AG10803 (cell line): ENCODE measurements at places on chromosomes 2 and 18.

DNA sequence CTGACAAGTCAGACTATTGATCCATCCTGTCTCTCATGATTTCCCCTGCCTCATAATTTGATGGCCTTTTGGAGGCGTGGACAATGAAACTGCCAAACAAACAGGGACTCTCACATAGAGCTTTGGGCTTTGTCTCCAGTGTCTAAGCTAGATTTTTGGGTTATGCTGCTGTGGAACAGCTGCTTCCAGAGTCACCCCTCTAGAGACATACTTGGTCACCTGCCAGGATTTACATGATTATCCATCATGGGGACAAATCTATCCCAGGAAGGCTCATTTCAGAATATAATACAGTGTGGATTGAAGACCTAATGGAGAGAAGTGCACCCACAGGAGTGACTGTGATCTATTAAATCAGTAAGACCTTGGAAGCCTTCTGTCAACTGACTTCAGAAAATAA lies 159.6 kb downstream of the SLC8A1 start:
- DNase-seq = no peak

DNA sequence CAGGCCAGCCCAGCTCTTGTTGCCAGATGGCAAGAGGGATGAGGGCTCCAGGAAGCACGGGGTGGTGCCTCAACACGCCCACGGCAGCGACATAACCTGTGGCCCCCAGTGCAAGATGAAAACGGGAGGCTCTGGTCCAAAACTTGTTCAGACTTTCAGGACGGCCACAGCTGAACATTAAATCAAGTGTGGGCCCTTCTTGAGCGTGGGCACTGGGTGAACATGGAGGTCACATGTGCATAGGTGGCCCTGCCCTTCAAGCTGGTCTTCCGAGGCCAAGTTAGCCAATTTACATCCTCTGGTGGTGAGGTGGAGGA lies 77.5 kb downstream of the NDUFA10 start:
- no peak for DNase-seq

GRCh38 chr18:74895686-74896085 lies 298.0 kb downstream of the ZNF407 start:
- peak; percentile 9 for DNase-seq

- DNase-seq = peak; percentile 64
Measured at GRCh38 chr2:112958428-112959108, 19.2 kb upstream of the IL36G start.

DNA sequence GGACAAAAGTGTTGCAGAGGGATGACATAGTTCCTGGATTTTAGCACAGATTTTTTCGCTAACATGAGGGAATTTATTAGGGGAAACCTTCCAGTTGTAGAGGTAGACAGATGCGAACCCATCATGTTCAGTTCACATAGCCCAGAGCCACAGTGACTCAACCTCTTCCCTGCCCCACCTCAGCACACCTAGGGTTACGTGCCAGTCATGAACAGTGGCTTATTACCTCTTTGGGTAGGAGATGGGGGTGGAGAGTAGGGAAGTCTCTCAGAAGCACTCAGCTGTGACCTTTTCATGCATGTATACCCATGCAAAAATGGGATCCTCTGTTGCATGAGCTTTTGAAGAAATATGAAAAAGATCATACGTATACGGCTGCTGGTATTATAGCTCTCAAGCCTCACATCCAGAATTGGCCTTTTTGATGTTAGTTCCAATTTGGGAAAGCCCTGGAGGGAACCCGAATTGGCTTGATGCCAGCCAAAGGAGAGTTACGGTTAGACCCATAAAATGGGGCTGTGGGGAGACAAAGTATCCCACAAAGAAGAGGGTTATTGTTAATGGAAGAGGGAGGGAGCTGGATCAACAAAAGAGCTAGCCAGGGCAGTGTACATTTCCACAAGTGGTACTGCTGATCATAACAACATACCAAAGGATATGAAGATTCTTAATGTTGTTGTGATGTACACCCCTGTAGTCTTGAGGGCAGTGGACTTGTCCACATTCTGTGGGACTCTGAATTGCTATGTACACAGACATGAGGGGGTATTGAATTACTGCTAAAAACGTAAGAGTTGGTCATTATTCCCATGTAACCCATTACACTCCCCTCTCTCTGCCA lies 4.9 kb downstream of the TANC1 start:
- DNase-seq = no peak

DNA sequence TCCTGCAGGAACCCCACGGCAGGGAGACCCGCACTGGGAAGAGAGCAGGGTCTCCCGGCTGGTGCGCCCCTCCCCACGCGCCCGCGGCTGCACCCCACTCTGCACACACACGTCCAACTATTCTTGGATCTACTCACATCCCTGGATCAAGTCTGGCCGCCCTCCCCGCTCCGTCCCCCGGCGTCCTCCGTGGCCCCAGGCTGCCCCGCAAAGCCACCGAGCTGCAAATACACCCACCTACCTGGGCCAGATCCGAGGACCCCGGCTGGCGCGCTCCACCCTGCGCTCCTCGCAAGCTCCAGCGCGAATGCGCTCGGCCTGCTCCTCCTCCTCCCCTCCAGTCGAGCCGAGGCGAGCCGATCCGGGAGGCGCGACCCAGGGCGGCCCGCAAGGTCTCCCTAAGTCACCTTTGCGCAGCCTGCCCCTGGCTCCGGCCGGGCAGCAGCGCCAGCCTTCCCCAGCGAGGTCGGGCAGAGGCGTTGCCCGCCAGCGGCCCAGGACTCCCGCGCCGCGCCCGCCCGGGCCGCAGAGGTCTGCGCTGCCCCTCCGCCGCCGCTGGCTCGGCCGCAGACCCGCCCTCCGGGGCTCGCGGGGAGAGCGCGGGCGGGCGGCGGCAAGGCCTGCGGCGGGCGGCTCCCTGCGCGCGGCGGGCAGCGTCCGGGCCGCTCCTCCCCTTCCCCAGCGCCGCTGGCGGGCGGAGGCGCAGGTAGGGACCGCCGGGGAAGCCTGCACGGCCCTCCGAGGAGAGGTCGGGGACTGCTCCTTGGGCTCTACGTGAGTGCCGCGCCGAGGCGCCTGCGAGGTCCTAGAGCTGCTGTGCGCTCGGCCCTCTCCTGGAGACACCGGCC lies 126.0 kb downstream of the OSBPL1A start:
- DNase-seq = peak; percentile 71

- no peak for DNase-seq
Measured at GRCh38 chr2:51268191-51268590, 236.3 kb upstream of the NRXN1 start.

DNA sequence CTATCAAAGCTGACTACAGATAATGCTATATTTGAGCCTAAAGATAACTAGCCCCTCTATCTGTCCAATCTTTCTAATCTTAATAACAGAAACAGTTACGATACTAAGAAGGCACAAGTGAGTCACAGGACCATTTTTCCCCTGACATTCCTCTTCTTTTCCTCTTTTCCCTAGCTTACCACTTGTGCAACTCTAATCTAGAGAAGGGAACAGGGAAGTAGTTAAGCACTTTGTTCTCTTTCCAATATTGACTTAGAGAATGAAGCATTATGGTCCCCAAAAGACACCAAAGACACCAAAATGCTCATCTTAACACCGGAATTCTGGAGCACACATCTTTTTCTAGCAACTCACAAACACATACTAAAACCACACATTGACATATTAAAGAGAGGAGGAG lies 1.8 kb downstream of the PDE11A start:
- peak; percentile 22 for DNase-seq

GRCh38 chr2:190582019-190582418 lies 47.5 kb upstream of the NEMP2 start:
- DNase-seq = no peak

DNA sequence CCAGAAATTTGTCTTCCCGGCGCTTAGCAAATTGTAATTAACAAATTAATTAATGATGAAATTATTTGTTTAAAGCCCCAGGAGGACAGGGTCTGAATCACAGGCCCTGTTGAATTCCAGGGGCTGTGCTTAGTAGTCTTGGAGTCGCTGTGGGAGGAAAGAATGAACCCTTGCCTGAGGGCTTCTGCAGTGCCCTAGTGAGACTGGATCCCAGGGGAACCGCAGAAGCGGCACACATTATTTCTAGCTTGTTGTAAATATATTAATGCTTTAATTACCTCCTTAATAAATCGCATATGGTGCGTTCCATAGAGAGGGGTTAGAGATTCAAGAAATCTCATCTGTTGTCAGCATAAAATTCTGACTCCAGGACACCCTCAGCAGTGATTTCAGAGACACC lies 235.4 kb downstream of the CELF4 start:
- DNase-seq = no peak

- DNase-seq = no peak
Measured at GRCh38 chr2:191835539-191836350, 11.1 kb downstream of the CAVIN2 start.

- DNase-seq = no peak
Measured at GRCh38 chr2:16079637-16080036, 139.3 kb downstream of the MYCN start.

DNA sequence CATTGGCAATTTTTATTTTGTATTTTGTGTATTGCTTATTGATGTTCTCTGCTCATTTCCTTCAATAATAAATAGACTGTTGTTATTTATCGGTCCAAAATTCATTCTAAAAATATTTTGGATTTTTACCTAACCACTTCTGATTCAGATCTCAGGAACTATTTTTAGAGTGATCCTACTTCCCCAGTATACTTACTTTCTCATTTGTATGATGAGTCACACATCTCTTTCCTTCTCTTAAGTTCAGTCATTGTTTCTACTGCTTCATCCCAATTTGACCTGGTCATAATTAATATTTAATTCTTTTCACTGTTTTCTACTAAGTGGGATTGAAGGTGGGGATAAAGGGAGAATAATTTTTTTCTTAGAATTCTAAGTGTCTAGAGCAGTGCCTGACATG lies 75.1 kb downstream of the AGPS start:
- peak; percentile 64 for DNase-seq

DNA sequence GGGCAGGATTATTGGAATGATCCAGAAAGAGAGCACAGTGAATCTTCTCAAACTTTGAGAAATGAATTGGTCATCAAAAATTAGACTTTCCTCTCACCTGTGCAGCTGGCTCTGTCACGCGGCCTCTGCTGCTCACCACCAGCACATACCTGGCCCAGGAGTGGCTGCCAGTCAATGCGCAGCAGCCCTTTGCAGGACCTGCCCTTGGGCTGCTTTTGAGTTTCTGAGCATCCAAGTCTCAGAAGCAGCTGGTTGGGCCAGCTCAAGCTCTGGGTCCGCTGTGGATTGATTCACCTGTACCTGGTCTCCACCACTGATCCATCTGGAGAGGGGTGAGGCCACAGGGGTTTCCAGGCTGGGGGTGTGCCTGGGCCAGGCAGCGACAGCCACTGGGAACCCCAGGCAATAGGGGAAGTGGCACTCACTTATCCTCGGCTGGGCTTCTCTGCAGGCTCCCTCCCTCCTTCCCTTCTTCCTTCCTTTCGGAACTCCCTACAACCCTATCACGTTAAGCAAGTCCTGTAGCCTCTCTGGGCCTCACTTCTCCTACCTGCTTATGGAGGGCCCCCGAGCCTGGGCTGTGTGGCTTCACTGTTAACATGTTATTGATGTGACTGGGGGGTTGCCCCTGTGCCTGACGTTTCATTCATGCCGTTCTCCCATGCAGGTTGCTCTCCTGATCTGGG lies 48.1 kb downstream of the SH3BP4 start:
- DNase-seq = no peak

- no peak for DNase-seq
Measured at GRCh38 chr2:183935005-183935404, 663.3 kb upstream of the ZNF804A start.

DNA sequence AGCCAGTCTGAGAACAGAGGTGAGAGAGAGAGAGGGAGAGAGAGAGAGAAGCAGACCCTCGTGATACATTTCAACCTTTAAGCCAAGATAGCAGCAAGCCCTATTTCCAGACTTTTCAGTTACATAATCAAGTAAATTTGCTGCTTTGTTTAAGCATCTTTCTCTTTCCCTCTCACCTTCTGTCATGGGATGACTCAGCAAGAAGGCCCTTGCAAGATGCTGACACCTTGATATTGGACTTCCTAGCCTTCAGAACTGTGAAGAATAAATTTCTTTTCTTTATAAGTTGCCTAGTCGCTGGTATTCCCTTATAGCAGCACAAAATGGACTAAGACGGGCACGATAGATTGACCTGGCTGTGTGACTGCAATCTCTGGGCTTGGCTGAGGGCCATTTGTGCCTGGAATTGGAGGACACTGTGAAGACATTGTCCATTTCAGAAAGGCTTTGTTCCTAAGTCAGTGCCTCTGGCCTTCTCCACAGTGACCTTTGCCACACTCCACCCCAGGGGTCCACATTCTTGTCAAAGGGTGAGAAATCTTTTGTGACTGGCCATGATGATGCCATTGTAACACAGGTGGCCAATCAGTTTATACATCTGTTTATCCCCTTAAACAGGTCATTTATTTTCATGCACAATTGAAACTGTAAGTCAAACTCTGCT lies 51.3 kb upstream of the ITSN2 start:
- no peak for DNase-seq

GRCh38 chr2:178191004-178191508 lies 3.3 kb upstream of the OSBPL6 start:
- no peak for DNase-seq

DNA sequence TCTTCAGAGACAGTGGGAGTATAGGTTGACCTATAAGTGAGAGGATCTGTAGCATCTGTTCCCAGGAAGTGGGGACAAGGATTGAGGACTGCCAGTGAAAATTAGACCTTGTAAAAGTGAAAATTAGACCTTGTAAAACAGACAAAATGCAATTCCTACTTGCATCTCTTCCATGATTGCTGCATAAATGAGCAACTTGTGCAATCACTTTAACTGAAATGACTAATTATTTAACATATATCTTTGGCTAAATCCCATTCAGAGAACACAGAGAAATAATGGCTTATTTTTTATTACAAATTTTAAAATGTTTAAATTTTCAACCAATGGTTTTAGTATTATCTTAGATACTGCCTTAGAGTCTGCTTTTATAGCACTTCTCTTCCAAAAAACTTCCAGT lies 67.2 kb upstream of the NABP1 start:
- DNase-seq = no peak

DNA sequence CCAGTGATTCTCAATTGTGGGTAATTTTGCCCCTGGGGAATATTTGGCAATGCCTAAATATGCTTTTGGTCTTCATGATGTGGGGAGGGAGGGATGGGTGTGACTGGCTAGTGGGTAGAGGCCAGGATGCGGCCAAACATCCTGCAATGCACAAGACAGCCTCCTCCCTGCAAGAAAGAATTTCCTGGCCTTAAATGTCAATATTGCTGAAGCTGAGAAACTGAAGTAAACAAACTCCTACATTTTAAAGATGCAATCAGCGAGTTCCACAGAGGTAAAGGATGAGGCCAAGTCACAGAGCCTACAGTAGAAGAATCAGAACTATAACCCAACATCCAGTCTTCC lies 272.9 kb upstream of the EPHA4 start:
- peak; percentile 16 for DNase-seq

DNA sequence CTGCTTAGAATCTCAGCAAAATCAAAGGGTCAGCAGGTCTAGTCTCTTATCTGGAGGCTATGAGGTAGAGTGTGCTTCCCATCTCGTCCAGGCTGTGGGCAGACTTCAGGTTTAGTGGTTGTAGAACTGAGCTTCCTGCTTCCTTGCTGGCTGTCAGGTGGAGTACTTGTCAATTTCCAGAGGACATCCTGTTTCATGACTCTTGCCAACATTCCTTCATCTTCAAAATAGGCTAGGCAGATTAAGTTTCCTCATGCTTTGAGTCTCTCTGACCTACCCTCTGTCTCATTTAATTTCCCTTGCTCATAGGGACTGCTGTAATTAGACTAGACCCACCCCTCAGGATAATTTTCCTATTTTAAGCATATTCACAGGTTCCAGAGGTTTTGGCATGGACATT lies 562.6 kb downstream of the SPAG16 start:
- peak; percentile 5 for DNase-seq
